ENCODE measurements at places on chromosomes 3 and 15. TPM values are rescaled to one million over a fixed set of nuclear protein-coding genes. Genes with fewer than 3 reads are reported as not detected.
A peak's percentile ranks its signal among the peaks of the same experiment; 100 is the strongest.

- peaks cover 2% of the 10 kb centered on the region for H3K27me3 ChIP-seq
- H3K4me1 ChIP-seq: no peaks in the 10 kb centered on the region
- H3K4me3 ChIP-seq: no peak overlapping the region
- no peak overlapping the region for H3K27ac ChIP-seq
Observed at GRCh38 chr3:134751831-134752230, 43.2 kb upstream of the EPHB1 start.

- peaks cover 67% of the 10 kb centered on the region for H3K4me1 ChIP-seq
- peak; percentile 73 for DNase-seq
- H3K27ac ChIP-seq: peak overlapping the region; percentile 100
Observed at GRCh38 chr15:92906563-92907081, 6.5 kb downstream of the CHD2 start.

DNA sequence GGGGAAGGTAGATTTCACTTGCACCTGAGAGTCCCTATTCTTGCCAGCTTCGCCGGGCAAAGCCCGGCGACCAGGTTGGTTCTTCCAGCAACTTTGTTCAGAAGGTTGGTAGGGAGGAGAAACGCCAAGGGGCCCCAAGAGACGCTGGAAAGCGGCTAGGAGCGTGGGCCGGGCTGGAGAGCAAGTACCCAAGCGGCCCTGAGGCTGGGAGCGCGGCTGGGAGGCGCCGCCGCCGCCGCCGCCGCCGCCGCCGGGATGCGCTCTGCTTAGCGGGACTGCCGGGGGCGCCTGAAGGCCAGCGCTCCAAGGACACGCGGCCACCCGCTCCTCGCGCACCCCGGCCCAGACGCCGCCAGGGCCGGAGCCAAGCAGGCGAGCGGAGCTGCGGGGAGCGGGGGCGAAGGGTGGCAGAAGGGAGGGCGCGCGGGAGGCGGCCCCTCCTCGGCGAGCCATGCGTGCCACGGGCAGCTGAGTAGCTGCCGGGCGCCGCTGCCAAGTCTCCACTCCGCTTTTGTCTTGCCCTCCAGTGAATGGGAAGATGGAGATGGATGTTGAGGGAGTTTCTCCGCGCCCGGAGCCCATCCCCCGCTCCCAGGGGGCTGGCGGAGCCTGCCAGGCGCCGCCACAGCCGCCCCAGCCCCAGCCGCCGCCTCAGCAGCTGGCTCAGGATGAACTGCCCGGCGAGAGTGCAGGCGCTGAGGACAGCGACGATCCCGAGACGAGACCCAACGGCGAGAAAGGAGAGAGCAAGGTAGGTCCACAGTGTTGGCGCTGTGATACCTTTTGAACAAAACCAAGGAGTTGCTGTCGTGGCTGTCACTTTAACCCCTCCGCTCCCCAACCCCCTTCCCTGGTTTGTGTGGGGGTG is 227.4 kb upstream of the AZI2 start:
- no peak overlapping the region for H3K4me3 ChIP-seq
- no peaks in the 10 kb centered on the region for H3K4me1 ChIP-seq
- H3K27me3 ChIP-seq: peaks cover 52% of the 10 kb centered on the region

C3orf22 gene
- not detected for total RNA-seq

EFL1 gene
- 25.6 TPM for total RNA-seq

INKA1 gene
- total RNA-seq: 2.8 TPM

CDAN1 gene
- 18.3 TPM for total RNA-seq

Data from activated CD8-positive, alpha-beta T cell treated with anti-CD3 and anti-CD28 coated beads for 36 hours (primary cell).